Breast epithelium (tissue), 4 donors: ENCODE measurements at places on chromosomes 6 and 20. TPM values are rescaled to one million over a fixed set of nuclear protein-coding genes. Genes with fewer than 3 reads are reported as not detected.

SLC32A1 gene
- total RNA-seq = not detected

VGLL2 gene
- not detected for total RNA-seq

DNA sequence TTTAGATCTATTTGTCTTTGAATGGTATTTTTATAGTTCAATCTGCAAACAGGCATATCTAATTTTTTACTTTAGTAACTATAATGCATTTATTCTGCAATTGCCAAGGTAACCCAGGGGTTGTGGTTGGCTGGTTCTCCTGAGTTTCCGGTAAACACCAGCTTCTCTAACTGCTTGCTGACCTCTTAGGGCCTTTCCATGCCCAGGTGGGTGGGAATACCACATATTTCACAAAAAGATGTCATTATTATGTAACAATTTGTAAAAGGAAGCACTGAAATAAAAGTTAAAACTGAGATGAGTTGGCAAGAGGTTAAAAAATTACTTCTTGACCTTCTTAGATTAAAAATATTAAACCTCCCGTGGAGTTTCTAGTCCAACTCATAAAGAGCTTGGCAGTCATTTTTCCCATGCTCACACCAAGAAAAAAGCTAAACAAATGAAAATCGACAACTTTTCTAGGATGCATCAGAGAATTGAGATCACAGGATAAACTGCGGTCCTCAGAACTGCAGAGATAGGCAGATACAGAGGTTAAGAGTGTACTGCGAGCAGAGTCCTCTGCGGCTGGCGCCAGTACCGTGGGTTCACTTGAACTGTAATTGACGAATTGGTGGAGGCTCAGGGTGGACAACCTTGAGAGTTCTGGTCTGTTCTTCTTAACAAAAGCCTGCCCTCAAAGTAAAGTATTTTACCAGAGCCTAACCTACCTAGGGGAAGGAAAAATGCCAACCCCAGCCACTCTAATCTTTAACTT, 2.2 kb upstream of the VNN1 start:
- no peak for DNase-seq

DNA sequence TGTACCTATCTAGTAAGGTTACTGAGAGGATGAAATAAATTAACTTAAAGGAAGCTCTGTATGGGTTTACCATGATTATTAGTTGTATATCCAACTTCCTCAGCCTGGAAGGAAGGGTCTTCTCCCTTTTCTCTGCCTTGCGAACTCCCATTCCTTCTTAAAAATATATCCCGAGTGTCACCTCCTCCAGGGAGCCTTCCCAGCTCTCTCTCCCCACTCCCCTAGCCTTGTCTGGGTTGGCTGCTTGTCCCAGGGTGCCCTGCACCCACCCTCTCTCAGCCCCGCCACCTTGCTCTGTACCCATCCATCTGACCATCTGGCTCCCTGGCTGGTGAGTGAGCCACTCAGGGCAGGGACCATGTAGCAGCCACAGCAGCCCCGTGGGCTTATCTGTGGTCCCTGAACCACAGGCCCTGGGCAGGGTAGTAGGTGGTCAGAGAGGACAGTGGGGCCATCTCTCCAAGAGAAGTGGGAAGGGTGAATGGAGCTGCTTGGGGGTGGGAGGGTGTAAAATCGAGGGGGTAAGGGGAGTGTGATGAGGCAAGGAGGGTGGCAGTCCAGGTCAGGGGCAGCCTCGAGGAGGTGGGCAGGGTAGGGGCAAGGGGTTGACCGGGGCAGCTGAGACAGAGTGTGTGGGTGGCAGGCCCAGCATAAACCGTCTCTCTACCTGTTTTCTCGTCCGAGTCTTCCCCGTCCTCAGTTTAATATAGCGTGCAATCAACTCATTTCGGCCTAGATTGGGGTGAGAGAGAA, 12.8 kb downstream of the TEAD3 start:
- no peak for DNase-seq

GRCh38 chr20:1204113-1204512, 859 bp downstream of the C20orf202 start:
- DNase-seq = no peak

- DNase-seq = no peak
Observed at GRCh38 chr6:52953911-52954839, 40.9 kb downstream of the GSTA4 start.

MAS1 gene
- not detected for total RNA-seq
